ENCODE measurements at places on chromosomes 1 and 21. TPM values are rescaled to one million over a fixed set of nuclear protein-coding genes. Genes with fewer than 3 reads are reported as not detected.

The OVAAL gene
- total RNA-seq = not detected

The SLC35F3 gene
- total RNA-seq = 2.4 TPM

The NEK2 gene
- total RNA-seq = 2.9 TPM

The NPHP4 gene
- 8.2 TPM for total RNA-seq

The CELA2B gene
- total RNA-seq = not detected

The NEGR1 gene
- total RNA-seq = 78.7 TPM

The LINGO4 gene
- not detected for total RNA-seq

The JAM2 gene
- total RNA-seq = 15.5 TPM

The GBP5 gene
- under 0.01 TPM for total RNA-seq

The CRABP2 gene
- 7.7 TPM for total RNA-seq

The TCHH gene
- under 0.01 TPM for total RNA-seq

The NPHS2 gene
- not detected for total RNA-seq

The C1orf87 gene
- not detected for total RNA-seq

The OR11L1 gene
- total RNA-seq = not detected

The SPATA46 gene
- not detected for total RNA-seq

The PAX7 gene
- total RNA-seq = under 0.01 TPM

The S100B gene
- total RNA-seq = 6.1 TPM

The GPR61 gene
- total RNA-seq = 4.9 TPM

The SH2D1B gene
- total RNA-seq = not detected

The SPATA17 gene
- total RNA-seq = 5.3 TPM

The NGF gene
- 0.82 TPM for total RNA-seq

The ERG gene
- total RNA-seq = 0.82 TPM

The CA6 gene
- total RNA-seq = not detected

The PUSL1 gene
- total RNA-seq = 6.5 TPM

The BACE2 gene
- 10.2 TPM for total RNA-seq

The RAD54L gene
- total RNA-seq = 0.82 TPM

The FLG2 gene
- not detected for total RNA-seq

The TMIGD3 gene
- total RNA-seq = 1.2 TPM

The TTC22 gene
- total RNA-seq = under 0.01 TPM

The RXFP4 gene
- not detected for total RNA-seq

The COL16A1 gene
- total RNA-seq = 4.1 TPM

The FAM78B gene
- 4.1 TPM for total RNA-seq

The RASAL2 gene
- 28.9 TPM for total RNA-seq

The RSPO1 gene
- not detected for total RNA-seq

The EPS8L3 gene
- total RNA-seq = not detected

The NCMAP gene
- under 0.01 TPM for total RNA-seq

The KCNT2 gene
- total RNA-seq = 28.1 TPM

The LAMB3 gene
- 0.82 TPM for total RNA-seq

The SLC5A9 gene
- not detected for total RNA-seq

The LIPI gene
- not detected for total RNA-seq

The ITGB2 gene
- 4.9 TPM for total RNA-seq

The FMO4 gene
- 0.82 TPM for total RNA-seq
